Stimulated activated CD8-positive, alpha-beta memory T cell treated with anti-CD3 and anti-CD28 coated beads, Interleukin-7, amount 100 ng/mL, for 1 hour (primary cell): ENCODE measurements at places on chromosomes 6 and 20.

GRCh38 chr6:51893366-51893765, 194.0 kb downstream of the PKHD1 start:
- DNase-seq = no peak

DNA sequence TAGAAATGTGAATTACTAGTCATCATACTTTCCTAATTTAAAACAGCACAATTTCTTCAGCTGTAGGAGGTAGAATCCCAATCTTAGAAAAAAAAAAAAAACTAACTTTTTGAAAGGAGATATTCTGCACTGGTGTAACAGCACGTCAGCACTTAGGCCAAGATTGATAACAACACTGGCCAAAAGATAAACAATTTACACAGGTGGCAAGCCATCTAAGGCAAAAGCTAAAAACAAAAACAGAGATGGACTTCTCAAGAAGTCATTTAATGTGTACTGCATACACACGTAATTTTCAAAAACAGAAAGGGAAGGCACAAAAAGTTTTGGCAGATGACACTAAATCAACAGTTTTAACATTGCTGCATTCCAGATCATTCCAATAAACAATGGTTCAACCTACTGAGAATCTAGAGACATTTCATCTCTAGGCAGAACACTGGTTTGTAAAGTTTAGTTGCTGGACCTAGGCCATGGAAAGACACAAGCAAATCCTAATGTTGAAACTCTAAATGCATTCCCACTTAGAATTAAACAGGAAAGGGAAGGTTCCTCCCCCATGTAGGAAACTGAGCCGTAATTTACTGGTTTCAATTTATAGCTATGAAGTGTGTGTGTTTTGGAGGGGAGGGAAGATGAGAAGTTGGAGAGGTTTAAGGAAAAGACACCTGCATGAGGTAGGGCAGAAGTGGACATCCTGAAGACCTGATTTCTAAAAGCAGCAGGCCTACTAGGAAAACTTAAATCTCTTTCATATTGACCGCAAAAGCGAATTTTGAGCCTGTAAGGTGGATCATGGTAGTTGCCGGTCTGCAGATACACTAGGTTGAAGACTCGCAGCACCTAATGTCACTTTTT, 1.3 kb downstream of the GCLC start:
- DNase-seq = no peak

GRCh38 chr20:23520185-23520584, 29.3 kb downstream of the CST8 start:
- no peak for DNase-seq

DNA sequence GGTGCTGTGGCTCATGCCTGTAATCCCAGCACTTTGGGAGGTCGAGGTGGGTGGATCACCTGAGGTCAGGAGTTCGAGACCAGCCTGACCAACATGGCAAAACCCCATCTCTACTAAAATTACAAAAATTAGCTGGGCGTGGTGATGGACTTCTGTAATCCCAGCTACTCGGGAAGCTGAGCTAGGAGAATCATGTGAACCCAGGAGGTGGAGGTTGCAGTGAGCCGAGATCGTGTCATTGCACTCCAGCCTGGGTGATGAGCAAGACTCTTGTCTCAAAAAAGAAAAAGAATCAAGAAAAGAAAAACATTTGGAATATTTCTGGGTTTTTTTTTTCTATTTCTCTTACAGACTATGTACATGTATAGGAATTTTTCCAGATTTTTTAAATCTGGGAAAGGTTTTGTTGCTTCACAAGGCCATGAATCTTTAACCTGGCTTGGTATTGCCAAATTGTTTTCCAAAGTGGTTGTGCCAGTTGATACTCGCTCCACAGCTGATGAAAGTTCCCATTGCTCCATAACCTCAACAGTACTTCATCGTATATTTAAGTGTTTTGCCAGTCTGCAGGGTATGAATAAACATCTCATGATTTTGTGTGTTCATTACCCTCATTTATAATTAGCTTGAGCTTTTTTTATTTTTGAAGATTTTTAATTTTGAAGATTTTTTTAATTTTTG, 33.5 kb downstream of the RNF217 start:
- DNase-seq = no peak

- DNase-seq = no peak
Observed at GRCh38 chr20:16175322-16175961, 397.8 kb downstream of the KIF16B start.

- DNase-seq = no peak
Observed at GRCh38 chr6:39313526-39314272, 520 bp downstream of the KCNK17 start.
